ENCODE measurements at places on chromosomes 6 and 20.

DNA sequence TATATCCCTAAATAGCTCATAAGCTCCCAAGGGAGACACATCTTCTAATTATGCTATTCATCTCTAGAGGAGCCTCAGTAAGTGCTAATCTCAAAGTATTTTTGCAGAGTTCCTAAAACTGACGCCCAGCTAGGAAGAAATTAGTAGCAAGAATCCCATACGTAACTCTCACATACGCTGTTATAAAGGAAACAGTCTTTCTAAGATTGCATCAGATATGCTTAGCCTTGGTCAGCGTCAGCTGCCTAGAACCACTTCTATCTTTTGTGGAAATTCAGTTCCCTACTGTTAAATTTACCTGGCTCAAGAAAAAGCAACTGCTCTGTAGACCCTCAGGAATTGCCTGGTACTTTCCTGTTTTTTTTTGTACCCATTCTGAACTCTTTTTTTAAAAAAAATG lies 13.6 kb downstream of the RIPOR2 start:
- DNase-seq, result no peak

GRCh38 chr6:105649192-105649591 lies 246.3 kb upstream of the PREP start:
- no peak for DNase-seq

DNA sequence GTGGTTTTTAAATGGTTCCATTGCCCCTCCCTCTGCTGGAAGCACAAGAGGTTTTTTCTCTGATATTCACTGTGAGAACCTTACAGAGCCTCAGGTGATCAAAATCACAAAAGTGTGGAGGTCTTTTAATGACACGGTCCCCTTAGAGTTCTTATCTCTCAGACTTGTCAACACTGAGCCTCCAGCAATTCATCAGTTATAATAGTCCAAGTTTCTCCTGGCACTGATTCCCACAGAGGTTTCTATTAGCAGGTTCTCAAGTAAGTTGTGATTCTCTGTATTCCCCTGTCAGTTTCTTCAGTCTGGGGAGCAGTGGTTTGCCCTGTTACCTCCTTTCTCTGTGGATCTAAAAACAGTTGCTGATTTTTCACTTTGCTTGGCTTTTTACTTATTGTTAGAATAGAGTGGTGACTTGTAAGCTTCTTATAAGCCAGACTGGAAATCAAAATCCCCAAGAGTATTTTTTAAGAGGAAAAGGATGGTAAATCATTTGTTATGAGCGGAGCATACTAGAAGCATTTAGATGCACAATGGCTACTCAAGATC lies 157.4 kb upstream of the BMP5 start:
- no peak for DNase-seq

DNA sequence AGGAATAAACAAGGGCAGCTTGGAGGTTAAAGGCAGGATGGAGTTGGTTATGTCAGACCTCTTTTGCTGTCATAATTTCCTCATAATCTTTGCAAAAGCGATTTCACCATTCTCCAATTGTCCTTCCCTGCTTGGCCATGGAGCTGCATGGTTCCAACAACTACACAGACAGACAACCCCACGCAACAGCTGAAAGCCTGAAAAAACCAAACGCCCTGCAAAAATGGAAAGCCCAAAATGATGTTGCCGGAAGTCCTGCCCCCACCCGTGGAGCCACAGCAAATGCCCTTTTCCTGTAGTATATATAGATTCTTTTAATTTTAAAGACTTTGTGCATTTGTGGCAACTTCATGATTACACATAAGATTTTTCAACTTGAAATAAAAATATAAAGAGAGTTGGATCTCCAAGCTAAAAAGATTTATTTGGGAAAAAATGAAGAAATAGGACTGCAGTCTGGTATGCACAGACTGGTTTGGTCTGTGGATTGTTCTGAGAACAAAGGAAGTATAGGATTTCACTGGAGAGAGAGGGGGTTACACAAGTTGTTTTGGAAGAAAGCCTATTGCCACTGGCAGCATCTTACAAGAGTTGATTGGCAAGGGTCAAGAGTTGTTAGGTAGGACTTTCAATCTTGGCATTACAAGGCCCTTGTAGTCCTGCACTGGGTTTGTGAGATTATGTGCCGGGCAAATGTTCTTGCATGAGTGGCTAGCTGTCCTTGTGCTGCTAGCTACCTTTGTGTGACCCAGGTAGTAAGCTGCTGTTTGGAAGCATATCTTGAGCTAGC lies 190.0 kb downstream of the C6orf118 start:
- no peak for DNase-seq

GRCh38 chr6:169783401-169783800 lies 32.0 kb downstream of the ERMARD start:
- no peak for DNase-seq

DNA sequence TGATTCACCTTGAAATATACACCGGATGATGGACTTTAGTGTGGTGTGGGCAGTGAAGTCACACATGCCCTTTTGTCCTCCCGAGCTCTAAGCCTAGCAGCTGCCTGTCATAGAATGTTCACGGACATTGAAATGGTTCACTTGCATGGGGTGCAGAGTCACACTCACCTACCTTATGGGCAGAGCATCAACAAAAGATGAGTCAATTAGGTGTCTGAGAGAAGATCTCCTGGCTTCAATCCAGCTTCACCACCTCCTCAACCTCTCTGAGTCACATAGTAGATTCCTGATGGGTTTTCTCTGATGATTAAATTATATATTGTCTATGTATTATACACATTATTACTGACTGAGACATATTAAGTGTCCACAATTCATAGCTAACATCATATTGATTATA lies 48.1 kb upstream of the HLA-E start:
- DNase-seq, result no peak

GRCh38 chr6:134351615-134352474 lies 33.9 kb upstream of the SGK1 start:
- DNase-seq, result no peak

GRCh38 chr6:102525336-102525735 lies 1131.8 kb downstream of the GRIK2 start:
- no peak for DNase-seq

DNA sequence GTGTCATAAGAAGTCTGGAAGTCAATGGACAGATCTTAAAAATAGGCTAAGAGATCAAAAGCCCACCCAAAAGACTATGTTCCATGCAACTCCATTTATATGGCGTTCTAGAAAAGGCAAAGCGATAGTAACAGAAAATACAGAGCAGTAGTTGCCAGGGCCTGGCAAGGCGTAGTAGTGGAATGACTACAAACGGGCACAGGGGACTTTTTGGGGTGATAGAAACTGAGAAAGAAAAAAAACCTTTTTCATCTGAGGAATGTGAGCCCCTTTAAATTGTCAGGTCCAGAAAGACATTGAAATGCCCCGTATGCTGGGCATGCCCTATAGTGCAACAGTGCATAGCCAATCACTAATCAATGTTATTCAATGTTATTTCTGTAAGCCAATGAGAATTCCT lies 47.2 kb upstream of the FAM50B start:
- DNase-seq, result no peak

DNA sequence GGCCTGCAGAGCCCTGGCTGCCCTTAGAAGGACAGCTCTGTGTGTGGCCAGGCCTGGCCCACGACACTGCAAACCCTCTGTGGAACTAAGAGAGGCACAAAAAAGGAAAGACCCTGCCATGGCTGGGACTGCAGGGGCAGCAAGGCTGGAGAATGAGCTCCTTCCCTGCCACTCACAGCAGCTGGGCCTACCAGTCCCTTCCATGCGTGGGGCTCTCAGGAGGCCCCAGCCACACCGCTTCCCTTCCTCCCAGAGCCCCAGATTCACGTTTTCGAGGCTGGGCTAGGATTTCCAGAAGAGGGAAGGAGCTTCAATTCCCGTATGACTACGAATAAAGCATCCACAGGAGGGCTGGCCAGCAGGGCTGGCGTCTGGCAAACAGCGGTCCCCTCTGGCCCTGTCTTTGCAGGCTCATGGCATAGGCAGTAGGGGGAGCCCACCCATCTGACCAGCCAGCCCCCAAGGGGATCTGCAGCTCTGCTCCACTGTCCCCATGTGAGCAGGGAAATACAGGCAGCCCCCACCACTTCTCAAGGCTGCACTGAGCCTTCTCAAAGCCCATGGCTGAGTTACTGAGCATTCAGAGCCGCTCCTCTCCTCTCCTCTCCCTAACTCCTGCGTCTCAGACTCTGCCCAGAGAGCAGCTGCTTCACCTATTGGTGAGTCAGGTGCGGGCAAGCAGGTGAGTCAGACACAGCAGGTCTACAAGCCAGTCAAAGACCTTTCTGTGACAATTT lies 53.1 kb downstream of the NINL start:
- DNase-seq, result no peak
